NCI-H2081 (cell line): ENCODE measurements at places on chromosomes 12 and 14.

- DNase-seq, result no peak
Observed at GRCh38 chr12:109779382-109779781, 53.8 kb downstream of the TRPV4 start.

DNA sequence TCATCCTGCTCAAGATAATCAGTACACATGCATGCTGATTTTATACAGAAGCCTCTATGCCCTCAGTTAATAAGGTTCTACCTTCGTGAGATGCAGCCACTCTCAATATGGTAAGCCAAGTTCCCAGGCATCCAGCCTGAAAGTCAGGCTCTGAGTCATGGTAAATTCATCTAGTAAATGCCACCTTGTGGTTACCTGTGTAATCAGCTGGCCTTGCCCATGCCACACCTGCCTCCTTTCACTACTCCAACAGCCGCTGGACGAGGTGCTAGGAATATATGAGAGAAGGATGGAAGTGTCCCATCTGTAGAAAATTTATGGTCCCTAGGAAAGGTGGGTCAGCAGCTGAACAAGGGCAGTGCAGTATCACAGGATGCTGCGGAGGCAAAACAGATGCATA is 207.3 kb downstream of the SSPN start:
- DNase-seq, result peak; percentile 55

- DNase-seq, result no peak
Observed at GRCh38 chr14:103241531-103241930, 92.5 kb upstream of the EIF5 start.

- DNase-seq, result no peak
Observed at GRCh38 chr12:83040339-83040738, 353.6 kb downstream of the TMTC2 start.

DNA sequence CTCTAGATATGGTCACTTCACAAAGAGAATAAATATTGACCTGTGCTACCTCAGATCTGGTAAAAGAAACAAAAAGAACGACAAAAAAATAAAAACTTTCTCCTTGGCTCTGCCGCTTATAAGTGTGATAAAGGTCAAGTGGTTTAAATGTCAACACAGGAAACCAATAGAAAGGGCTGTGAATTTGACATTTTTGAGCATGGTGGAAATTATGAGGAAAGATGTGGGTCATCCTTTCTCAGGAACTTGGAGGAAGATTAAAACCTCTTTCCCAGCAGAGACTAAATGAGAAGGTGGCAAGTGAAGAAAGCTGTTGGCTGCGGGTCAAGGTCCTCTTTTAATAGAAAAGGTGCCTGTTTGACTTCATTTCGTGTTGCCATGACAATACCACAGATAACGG is 28.2 kb downstream of the TESPA1 start:
- no peak for DNase-seq

DNA sequence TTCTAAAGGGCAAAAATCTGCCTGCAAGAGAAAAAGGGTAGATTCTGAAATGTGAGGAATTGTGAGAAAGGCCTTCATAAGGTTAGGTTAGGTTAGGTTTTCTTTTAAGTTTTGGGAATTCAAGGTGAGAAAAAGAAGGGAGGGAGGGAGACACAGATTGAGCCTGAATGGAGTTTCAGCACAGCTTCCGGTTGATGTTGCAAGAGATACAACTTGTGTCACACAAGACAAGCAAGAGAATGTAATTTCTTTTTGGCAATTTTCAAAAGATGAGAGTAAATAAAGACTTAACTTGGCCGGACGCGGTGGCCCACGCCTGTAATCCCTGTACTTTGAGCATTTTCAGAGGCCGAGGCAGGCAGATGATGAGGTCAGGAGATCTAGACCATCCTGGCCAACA is 63.8 kb downstream of the CPSF2 start:
- no peak for DNase-seq

DNA sequence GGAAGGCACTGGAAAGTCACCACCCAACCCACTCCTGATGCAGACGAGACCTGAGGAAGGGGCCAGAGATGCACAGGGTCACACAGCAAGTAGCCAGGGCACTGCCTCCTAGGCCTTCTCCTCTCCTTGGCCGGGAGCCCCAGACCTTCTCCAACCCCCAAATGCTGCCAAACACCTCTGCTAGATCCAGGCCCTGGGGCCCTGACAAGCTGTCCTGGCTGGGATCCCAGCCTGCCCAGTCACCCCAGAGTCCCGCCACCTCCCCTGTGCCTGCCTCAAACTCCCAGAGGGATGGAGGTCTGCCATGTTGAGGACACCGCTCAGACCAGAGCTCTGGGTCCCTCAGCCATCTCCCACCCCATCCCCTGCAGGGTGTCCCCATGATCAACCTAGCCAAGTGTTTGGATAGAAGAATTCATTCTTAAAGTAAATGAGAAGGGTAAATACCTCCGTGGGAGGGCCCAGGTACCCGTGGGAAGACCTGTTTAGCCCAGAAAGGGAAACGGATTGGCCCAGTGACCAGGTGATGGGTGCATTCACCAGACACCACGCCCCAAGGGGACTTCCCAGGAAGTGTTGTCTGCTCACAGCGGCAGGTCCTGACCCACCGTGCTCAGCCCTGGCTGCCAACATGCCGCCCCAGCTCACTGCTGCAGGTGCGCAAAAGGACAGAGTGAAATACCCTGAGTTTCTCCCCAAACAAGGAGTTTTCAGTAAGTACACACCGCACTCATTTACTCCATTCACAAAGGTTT is 4.6 kb upstream of the DIO3 start:
- DNase-seq, result no peak

DNA sequence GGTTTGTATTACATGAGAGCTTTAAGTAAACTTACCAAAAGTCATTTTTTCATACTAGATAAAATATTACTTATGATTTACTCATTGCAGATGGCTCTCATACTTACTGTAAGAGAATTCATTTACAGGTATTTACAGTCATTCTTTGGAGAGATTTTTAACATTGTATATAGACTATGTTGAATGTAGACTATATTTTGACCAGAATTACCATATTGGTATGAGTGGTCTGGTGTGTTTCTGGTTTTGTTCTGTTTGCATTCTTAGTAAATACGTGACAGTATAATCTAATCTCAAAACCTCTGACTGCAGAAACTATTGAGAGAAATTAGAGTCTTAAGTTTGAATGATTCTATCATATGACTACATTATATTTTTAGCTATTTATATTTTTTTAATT is 91.1 kb downstream of the USP15 start:
- DNase-seq, result no peak

DNA sequence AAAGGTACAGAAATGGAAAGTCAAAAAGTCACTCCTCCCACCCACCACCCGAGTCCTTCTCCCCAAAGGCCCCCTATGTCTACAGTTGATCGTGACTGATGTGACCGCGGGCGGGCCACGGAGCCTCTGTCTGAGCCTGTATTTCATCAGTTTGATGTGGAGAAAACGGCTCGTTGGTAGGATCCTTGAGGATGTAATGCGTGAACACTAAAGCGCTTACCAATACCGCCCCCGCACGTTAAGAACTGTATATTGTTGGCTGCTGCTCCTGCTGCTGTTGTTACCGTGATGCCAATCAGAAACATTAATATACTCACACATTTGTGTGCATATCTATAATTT is 24.6 kb upstream of the UBC start:
- DNase-seq, result no peak
